Type B pancreatic cell (in vitro differentiated cells): ENCODE measurements at places on chromosomes 16 and 17. TPM values are rescaled to one million over a fixed set of nuclear protein-coding genes. Genes with fewer than 3 reads are reported as not detected.

DNA sequence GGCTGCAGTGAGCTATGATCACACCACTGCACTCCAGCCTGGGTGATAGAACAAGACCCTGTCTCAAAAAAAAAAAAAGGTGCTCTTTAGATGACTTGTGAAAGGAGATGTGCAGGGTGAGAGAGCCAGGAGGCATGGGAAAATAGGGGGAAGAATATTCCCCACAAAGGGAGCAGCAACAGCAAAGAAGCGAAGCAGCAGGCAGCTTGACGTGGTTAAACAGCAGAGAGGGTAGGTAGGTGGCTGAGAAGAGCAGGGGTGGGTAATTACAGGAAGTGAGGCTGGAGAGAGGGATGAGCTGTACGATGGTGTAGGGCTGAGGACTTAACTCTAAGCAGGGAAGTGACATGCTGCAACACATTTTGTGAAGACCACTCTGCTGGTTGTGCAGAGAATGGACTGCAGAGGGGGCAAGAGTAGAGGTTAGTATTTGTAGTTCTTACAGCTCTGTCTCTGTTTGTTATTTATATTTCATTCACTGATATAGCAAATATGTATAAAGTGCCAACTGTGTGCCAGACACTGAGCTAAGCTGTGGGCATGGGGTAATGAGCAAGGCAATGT lies 1.6 kb downstream of the HEATR3 start:
- peak overlapping the region; percentile 90 for H3K4me3 ChIP-seq
- peaks cover 7% of the 10 kb centered on the region for H3K36me3 ChIP-seq
- no peaks in the 10 kb centered on the region for H3K27me3 ChIP-seq
- no peak for DNase-seq

GRCh38 chr16:85291302-85292148 lies 179.3 kb upstream of the CIBAR2 start:
- H3K4me3 ChIP-seq: no peak overlapping the region
- peaks cover 6% of the 10 kb centered on the region for H3K27me3 ChIP-seq
- DNase-seq: no peak
- no peak overlapping the region for H3K27ac ChIP-seq
- H3K36me3 ChIP-seq: peaks cover 3% of the 10 kb centered on the region

DNA sequence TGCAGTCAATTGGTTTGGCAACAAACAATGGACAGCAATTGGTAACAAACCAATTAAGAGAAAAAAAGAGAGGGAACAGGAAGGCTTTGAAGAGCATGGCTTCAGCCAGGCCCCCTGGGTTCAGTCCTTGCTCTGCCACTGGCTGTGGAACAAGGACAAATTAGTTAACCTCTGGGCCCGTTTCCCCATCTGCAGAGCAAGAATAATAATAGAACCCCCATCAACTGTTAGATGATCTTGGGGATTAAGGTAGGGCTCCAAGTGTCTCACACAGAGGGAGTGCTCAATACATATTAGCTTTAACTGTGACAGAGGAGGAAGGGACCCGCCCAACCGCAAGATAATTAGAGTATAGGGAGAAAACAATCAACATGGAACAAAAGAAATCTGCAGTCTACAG lies 55.2 kb downstream of the PECAM1 start:
- H3K36me3 ChIP-seq: no peaks in the 10 kb centered on the region
- H3K4me3 ChIP-seq: no peak overlapping the region
- H3K27me3 ChIP-seq: peaks cover 7% of the 10 kb centered on the region
- H3K4me1 ChIP-seq: no peaks in the 10 kb centered on the region
- no peak for DNase-seq

GRCh38 chr16:15798671-15799070 lies 58.2 kb downstream of the MYH11 start:
- no peak overlapping the region for H3K27ac ChIP-seq
- DNase-seq: no peak
- H3K4me3 ChIP-seq: no peak overlapping the region
- H3K36me3 ChIP-seq: no peaks in the 10 kb centered on the region
- H3K4me1 ChIP-seq: peaks cover 5% of the 10 kb centered on the region

GRCh38 chr16:4288148-4288921 lies 15.5 kb upstream of the TFAP4 start:
- H3K4me1 ChIP-seq: peaks cover 23% of the 10 kb centered on the region
- H3K27me3 ChIP-seq: peaks cover 4% of the 10 kb centered on the region
- peak; percentile 83 for DNase-seq
- no peak overlapping the region for H3K4me3 ChIP-seq
- no peaks in the 10 kb centered on the region for H3K36me3 ChIP-seq

The CRHR1 gene
- total RNA-seq: 0.17 and 0.43 TPM in 2 replicates

The NTN1 gene
- 10.7 and 17.4 TPM in 2 replicates for total RNA-seq
